ENCODE measurements at places on chromosomes 1 and 21. TPM values are rescaled to one million over a fixed set of nuclear protein-coding genes. Genes with fewer than 3 reads are reported as not detected.

The SPRR2E gene
- not detected for total RNA-seq

The FNDC10 gene
- total RNA-seq: 12.5 TPM

The DCDC2B gene
- not detected for total RNA-seq

The GRIK1 gene
- total RNA-seq: not detected

The MAP10 gene
- total RNA-seq: 1.4 TPM

The FCRL5 gene
- total RNA-seq: not detected

The SPRR1B gene
- total RNA-seq: not detected

The KRTAP10-3 gene
- total RNA-seq: not detected

The OR2L8 gene
- not detected for total RNA-seq

The OR2T29 gene
- not detected for total RNA-seq

The KCNQ4 gene
- 0.10 TPM for total RNA-seq

The IKBKE gene
- total RNA-seq: 7.4 TPM

The FAM72D gene
- total RNA-seq: not detected

All from cardiac ventricle fibroblast (primary cell).